ENCODE measurements at places on chromosomes 5 and 9. TPM values are rescaled to one million over a fixed set of nuclear protein-coding genes. Genes with fewer than 3 reads are reported as not detected.

DAP gene
- 178 TPM for total RNA-seq

DNA sequence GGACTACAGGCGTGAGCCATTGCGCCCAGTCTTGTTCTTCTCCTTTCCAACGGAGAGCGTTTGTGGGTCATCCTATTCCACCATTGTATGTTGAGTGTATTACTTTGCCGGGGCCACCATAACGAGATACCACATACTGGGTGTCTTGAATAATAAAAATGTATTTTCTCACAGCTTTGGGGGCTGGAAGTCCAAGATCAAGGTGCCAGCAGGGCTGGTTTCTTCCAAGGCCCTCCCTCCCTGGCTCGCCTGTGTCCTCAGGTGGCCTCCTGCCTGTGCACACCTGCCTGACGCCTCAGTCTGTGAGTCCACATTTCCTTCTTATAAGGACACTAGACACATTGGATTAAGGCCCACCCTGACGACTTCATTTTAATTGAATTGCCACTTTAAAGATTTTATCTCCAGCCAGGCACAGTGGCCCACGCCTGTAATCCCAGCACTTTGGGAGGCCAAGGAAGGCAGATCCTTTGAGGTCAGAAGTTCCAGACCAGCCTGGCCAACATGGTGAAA lies 175.1 kb downstream of the C9orf50 start:
- DNase-seq, result no peak

GRCh38 chr5:51383131-51384121 lies at the start of gene ISL1:
TSS of gene ISL1 (plus strand) at chr5:51383448. CDS start at chr5:51383672, 224 bp downstream.
- DNase-seq, result peak; percentile 49

DNA sequence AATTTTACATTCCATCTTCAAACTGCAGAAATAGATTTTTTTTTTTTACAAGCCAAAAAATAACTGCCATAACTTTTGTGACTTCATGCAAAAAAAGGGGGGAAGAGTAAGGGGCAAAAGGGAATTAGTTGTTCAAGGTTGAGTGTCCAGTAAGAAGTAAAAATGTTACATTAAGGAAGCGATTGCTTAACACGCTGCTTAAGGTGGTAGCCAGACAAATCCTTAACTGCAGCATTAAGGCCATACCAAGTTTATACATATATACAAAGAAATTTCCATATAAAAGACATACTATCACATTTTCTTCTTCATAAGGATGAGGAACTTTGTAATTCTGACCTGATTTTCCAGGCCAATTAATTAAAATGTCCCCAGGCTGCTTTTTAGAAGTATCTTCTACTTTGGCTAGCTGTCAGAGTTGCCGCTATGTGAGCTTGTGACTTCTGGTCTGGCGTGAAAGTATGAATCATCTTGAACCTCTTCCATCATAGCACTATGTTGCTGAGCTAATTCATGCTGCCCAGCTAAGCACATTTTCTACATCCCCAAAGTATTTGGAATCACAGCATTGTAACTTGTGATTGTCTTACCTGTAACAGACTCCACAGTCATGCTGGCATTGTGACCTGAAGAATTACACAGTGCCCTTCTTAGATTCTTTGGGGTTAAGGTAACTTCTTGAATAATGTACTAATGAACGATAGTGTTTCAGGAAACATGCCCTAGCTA lies 40.0 kb downstream of the G3BP1 start:
- no peak for DNase-seq

GRCh38 chr5:136666970-136667620 lies 301.8 kb upstream of the TRPC7 start:
- no peak for DNase-seq

NR5A1 gene
- 0.37 TPM for total RNA-seq

DNA sequence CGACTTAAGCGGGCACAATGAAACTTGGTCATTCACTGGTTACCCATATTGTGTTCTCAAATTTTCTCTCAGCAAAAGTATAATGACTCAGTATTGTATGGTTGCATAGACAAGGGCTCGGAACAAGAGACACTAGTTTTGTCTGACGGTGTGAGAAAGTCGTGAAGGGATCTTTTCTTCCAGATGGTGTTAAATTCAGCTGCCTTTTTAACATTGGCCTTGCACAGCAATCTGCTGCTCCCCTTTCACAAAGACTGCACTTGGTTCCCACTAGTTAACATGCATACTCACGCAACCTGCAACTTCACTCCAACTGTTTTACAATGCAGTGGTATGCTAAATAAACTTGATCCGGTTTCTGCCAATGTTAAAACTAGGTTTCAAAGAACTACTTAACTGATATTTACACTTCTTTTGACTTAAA lies 219.2 kb downstream of the MEF2C start:
- DNase-seq, result no peak

FOXD1 gene
- 2.6 TPM for total RNA-seq

SMIM33 gene
- total RNA-seq, result 0.17 TPM

DNA sequence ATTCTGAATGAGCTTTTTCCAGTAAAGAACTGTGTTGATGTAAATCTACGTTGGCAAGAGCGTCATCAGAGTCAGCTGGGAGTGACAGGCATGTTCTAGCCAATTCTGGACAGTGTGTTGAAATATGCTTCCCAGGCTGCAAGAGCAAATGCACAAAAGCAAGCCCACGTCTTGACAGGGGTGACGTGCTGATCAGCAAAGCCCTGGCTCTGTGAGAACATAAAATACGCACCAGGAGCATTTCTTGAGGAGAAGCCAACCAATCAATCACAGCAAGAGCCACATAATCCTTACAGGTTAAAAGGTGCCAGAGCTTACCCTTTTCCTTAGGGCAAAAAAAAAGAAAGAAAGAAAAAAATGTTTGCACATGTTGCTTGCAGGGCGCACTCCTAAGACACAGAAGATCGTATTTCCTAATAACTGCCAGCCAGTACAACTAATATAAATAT lies 148.1 kb downstream of the PDE4D start:
- DNase-seq, result peak; percentile 46

STARD4 gene
- total RNA-seq, result 40.7 TPM

DNA sequence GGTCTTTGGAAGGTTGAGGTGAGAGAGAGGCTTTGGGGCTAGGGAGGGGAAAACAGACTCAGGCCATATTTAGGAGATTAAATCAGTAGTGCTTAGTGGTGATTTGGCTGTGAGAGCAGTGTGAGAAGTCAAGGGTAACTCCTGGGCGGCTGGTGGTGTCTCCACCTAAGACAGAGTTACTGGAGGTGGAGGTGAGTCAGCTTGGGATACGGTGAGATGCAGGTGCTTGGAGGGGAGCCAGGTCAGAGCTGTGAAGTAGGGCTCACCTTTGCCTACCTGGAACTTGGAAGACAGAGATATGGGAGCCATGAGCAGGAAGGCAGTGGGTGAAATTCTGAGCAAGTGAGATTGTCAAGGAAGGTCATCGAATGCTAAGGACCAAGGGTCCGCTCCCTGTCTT lies 24.5 kb downstream of the RGS3 start:
- no peak for DNase-seq

CDX1 gene
- 0.29 TPM for total RNA-seq

GRCh38 chr5:113678924-113679575 lies 165.6 kb downstream of the YTHDC2 start:
- DNase-seq, result no peak

PCDHB5 gene
- 8.0 TPM for total RNA-seq

- DNase-seq, result no peak
These were observed 37.9 kb downstream of the SLC6A7 start for GRCh38 chr5:150227606-150228273.

GRCh38 chr9:128372784-128373183 lies 1.6 kb downstream of the URM1 start:
- no peak for DNase-seq

NRARP gene
- total RNA-seq, result 124 TPM

- DNase-seq, result no peak
These were observed 223.4 kb downstream of the PARP8 start for GRCh38 chr5:50889790-50890189.
